HFF-Myc (cell line): ENCODE measurements at places on chromosomes 1 and 21.

DNA sequence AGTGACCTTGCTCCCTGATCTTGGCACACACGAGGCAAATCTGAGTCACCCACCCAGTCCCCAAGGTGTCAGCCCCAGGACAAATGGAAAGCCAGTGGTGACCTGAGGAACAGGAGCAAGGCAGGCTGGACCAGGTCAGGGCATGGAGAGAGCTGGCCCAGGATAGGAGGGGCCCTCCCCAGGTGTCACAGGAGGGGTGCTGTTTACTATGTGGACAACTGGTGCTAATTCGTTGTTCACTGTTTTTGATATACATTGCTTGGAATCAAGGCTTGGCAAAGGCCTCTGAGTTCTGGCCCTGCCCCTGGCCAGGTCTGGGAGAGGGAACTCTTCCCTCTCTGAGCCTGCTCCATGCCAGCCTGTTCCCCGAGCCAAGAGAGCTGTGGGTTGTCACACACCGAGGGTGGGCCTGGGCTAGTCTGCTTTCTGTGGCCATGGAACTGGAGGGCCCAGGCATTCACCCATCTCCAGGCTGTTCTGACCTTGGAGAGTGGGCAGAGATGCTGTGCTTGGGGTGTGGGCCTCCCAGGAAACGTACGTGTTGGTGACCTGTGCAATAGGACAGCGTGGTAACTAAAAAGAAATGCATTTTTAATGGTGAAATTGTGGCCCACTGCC is 41.8 kb downstream of the CRYAA start:
- DNase-seq = no peak

GRCh38 chr1:104098837-104099236 is 349.1 kb downstream of the AMY1C start:
- no peak for DNase-seq

DNA sequence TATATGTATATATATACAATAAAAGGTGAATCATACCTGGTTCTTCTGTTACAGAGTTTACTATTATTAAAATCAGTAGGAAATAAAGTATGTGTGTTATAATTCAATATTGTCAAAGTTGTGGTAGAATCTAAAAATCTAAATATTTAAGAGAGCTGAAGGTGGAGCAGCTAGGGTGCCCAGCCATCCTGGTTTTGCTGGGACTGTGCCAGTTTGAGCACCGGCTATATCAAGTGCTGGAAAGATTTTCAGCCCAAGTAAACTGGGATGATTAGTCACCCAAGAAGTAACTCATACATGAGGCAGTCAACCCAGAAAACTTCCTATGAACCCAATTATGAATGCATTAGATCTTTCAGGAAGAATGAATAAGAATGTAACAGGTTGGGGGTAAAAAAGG is 16.9 kb upstream of the KRTAP19-5 start:
- no peak for DNase-seq

GRCh38 chr1:19479351-19480120 is 5.8 kb downstream of the CAPZB start:
- DNase-seq = no peak

DNA sequence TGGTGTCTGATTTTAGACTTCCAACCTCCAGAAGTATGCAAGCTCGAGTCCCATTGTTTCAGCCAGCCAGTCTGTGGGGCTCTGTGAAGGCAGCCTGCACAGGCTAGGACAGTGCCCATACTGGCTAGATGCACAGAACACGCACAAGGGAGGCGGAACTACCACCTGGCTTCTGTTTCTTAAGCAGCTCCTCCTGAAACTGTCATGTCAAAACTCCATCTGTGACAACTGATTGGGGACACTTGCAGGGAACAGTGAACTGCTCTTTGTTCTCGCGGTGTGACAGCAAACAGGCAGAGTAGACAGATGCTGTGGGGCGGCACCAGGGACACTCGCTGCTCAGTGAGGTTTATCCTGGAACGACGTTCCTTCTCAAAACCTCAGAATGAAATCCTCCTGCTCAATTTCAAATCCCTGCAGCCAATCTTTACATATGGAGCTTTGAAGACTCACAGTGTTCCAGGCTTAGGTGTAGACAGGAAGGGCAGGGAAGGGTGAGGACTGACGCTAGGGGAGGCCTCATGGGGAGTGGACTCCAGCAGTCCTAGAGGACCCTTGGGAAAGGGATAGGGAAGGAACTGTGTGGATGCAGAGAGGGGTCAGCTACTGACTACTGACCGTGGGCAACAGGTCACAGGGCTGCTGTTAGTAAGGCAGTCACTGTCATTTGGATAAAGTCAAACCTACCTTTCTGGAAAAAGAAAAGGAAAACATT is 73.8 kb downstream of the ERG start:
- DNase-seq = no peak

- no peak for DNase-seq
These were observed 76.6 kb downstream of the RNF220 start for GRCh38 chr1:44481701-44482100.
